OCI-M1 (cell line): ENCODE measurements at places on chromosomes 11 and 22.

GRCh38 chr22:36765131-36765942 lies 10.6 kb downstream of the IFT27 start:
- DNase-seq: no peak

GRCh38 chr11:27770576-27770975 lies 70.3 kb upstream of the BDNF start:
- DNase-seq: no peak

GRCh38 chr11:3370311-3370870 lies 8.6 kb downstream of the ZNF195 start:
- DNase-seq: no peak

DNA sequence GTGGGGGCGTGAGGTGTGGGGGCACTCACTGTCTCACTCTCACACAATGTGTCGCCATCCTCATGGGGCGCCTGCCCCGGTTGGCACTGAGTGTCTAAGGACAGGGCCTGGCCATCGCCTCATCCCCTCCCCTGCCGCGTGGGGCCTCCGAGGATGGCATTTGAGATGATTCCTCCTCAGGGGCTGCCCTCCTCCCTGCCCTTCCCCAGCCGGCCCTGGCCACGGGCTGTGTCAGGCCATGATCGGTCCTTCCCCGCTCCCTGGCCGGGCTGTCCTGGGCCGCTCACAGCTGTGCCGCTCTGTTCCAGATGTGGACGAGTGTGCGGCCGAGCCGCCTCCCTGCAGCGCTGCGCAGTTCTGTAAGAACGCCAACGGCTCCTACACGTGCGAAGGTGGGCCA lies 4.5 kb downstream of the CRELD2 start:
- DNase-seq: no peak

- DNase-seq: no peak
Observed at GRCh38 chr11:63508745-63509144, 2.9 kb downstream of the LGALS12 start.

DNA sequence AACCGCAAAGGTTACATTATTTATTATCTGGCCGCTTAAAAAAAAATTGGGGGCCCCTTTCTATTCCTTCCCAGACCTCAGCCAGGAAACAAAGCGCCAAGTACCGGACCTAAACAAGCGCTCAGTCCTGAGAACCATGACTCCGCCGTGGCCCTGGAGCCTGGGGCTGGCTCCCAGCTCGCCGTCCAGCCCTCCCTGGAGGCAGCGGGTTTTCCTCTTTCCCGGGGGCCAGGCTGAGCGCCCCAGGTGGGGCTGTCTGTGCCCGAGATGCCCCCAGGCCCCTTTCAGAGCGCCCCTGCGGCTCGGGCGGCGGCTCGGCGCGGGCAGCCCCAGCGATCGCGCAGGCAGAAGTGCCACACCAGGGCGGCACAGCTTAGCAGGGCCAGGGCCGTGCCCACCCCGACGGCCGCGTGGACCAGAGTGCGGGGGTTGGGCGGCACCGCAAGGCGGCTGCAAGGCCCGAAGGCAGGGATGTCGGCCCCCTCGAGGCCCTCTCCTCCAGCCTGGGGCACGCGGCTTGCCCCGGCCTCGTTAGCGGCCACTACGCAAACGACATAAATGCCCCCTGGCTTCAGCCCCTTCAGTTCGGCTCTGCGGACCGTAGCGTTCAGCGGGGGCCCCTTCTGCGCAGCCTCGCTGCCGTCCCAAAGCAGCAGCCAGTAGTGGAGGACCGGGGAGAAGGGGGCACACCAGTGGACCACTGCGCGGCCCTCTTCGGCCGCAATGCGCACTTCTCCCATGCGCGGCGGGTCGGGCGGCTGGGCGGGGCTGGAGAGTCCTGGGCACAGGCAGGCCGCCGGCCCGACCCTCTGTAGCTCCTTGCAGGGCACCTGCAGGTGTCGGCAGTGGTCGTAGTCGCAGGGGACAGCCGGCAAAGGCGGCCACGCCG lies 1.6 kb downstream of the LRRN4CL start:
- no peak for DNase-seq

- no peak for DNase-seq
Observed at GRCh38 chr22:47040486-47041270, 278.2 kb downstream of the TBC1D22A start.

DNA sequence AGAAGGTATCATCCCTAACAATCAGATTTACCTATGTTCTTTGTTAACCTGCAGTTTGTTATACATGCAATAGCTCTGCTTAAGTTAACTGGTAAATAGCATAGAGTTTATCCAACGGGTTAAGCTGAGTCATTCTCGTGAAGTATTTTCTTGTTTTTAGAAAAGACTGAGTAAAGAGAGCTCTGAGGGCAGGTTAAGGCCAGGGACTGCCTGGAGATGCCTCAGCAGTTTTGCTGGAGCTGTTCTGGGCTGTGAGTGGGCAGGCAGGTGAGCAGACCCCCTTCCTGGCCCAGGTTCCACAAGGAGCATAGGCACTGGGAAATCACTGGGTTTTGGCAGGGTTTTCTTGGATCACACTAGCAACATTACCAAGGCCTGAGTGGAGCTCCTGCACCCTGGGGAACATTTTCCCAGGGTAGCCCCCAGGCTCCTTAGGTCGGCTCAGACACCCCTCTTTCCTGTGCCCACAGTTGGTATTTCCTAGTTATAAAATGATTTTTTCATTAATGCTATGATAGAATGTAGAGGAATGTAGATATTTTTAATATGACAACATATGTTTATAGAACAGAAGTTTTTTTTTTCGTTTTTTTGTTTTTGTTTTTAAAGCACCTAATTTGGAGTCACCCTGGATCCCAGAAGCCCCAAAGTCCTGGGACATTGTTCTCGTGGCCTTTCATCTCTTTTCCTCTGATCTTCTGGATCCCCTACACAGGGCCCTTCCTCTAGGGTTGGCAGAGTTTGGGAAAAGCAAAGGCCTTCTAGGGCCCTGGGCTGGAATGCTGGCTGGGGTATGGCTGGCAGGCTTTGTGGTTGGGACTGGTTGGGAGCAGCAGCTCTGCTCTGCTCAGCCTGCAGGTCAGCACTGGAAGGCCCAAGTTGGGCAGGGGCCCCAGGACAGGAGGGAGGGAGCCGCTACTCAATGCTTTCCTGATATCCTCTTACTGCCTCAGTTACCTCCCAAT lies 26.7 kb downstream of the IRAG1 start:
- peak; percentile 16 for DNase-seq

DNA sequence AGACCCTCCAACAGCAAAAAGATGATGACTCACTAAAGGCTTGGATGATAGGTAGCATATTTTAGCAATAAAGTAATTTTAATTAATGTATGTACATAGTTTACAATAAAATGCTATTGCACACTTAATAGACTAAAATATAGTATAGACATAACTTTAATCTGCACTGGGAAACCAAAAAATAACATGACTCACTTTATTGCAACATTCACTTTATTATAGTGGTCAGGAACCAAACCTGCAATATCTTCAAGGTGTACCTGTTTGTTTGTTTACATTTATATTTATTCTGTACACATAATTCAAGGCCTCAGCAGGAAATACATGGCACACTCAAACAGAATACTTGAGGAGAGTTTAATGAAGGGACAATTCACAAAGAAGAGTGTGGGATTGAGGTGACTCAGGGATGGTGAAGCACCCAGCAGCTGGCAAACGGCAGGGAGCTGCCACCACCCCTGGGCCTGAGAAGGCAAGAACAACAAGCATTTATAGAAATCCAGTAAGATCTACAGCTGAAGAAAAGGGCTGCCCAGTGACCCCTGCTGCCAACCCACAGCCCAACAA lies 51.5 kb upstream of the POU2AF2 start:
- no peak for DNase-seq

- DNase-seq: no peak
Observed at GRCh38 chr11:8488395-8488794, 105.6 kb downstream of the STK33 start.

- DNase-seq: peak; percentile 18
Observed at GRCh38 chr22:41842996-41843970, 10.4 kb downstream of the SREBF2 start.

DNA sequence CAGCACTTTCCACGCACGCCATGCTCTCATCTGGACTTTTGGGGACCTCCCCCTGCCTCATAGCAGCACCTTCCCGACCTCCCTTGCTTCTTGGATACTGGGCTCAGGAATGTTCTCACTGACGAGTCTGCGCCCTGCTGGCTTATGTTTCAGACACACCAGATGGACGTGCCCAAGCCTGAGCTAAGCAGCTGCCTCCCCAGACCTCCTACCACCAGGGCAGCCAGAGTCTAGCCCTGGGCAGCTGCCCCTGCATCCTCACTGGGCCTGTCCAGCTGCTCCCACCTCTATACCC lies 13.2 kb upstream of the RGL4 start:
- no peak for DNase-seq

DNA sequence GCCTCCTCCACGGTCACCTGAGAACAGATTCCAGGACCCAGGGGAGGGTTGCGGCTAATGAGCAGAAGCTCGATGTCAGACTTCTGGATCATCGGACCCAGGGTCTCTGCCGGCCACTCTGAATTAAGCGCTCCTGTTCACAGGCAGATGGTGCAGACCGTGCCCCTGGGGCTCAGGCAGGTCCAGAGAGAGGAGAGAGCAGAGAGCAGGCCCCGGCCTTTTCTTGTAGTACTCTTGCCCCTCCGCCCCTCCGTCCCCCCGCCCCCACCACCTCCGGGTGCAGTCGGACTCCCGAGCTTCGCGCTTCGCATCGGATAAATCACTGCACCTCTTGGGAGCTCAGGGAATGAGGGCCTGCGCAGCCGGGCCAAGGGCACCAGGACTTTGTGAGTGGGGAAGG lies 50.3 kb downstream of the RPS6KA4 start:
- no peak for DNase-seq

GRCh38 chr11:2169005-2169378 lies 2.6 kb downstream of the TH start:
- DNase-seq: no peak

- peak; percentile 71 for DNase-seq
Observed at GRCh38 chr11:115170133-115170815, 333.9 kb downstream of the CADM1 start.

DNA sequence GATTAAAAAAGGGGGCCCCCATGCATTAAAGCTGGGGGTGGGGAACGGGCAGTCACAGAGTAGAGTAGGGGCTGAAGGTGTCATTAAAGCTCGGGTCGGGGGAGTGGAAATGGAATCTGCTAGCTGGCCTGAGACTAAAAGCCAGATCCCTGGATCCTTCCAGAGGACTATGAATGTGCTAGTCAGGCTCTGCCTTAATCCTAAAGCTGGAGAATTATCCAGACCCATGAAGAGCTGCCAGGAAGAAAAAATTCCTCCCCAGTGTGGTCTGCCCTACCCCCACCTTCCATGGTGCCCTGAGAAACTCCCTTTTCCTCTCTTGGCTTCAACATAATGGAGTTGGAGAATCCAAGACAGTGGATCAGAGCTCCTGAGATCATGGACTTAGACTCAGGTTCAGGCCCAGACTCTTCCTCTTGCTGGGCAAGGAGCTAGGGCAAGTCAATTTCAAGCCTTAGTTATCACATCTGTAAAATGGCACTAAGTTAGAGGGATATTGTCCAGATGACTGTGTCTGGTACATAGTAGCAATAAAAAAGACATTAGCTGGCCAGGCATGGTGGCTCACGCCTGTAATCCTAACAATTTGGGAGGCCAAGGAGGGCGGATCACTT lies 24.0 kb upstream of the SMTN start:
- no peak for DNase-seq

GRCh38 chr11:118156531-118157185 lies 4.0 kb upstream of the SCN4B start:
- no peak for DNase-seq

DNA sequence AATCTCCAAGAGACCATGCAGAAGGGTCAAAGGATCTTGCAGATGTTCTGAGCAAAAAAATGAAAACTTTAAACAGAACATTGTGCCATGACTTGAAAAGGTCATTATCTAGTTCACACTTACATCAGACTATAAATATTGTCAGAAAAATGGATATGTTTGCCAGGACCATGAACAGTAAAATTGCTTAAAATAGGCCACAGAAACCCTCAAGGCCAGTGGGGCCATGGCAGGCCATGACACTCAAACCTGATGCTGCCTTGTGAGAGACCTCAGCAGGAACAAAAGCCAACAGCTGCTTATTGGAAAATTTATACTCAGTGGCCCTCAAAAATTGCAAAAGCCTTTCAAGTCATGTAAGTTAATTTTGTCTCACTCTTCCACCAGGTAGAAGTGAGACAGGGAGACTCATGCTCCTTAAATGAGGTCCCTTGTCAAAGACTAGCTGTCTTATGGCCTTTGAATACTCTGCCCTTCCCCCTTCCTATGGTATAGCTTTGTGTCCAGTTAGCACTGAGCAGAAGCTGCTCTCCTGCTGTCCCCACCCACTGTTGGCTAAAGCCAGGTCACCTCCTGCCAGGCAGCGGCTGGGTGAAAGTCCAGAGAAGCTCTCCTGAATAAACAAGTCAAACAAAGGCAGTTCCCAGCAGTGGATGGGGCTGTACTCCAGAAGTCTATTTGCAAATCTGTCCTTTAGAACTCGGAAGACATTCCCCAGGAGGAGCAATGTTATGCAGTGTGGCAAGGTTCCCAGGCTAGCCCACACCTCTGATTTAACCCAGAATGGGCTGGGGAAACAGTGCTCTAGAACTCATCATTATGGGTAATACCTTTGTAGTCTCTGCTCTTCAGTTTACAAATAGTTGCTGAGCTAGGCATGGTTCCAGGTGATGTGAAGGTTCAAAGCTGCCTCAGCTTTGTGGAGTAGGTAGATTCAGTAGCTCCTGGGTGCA lies 21.4 kb downstream of the ADM start:
- no peak for DNase-seq

DNA sequence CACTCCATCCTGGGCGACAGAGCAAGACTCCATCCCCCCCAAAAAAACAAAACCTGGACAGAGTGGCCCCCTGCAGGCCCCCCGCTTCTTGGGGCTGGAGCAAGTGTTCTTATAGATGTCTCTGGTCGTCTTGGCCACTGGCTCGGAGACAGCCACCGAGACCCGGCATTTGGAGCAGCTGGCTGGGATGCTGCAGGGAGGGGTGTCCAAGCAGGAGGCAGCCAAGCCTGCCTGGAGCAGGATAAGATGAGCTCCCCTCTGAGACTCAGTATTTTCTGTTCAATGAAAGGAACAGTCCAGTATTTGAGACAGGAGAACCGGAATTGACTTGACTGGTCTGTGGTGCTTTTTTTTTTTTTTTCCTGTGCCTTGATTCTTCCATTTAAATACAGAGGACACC lies 44.5 kb downstream of the BCR start:
- DNase-seq: no peak

DNA sequence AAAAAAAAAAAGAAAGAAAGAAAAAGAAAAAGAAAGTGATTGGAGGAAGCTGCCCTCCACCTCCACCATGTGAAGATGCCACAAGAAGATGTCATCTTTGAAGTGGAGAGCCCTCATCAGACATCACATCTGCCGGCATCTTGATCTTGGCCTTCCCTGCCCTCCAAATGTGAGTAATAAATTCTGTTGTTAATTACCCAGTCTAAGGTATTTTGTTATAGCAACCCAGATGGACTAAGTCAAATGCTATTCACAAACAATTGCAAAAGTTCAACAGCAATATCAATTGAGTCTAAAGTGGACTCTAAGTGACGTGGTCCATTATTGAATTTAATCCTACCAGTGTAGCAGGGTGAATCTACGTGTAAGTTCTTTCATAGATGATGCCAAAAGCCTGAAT lies 55.9 kb upstream of the NUP160 start:
- DNase-seq: no peak

DNA sequence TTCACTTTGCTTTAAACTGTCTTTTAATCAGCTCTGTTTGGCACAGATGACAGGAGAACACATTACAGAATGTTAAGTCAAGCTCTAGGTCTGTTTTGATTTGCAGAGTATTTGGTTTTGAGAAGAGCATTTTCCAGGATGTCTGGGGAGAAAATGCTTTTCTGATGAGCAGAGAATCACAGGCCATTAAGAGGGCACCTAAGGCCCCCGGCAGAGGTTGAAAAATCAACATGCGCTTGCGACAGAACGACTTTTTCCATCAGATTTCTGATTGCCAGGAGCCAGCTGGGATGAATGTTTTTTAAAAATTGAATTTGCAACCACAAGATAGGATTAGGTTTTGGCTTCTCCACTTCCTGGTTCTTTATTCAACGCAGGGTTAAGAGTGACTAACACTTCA lies 304.5 kb downstream of the JRKL start:
- no peak for DNase-seq
